ENCODE measurements at places on chromosomes 6 and 20.
A peak's percentile ranks its signal among the peaks of the same experiment; 100 is the strongest.

DNA sequence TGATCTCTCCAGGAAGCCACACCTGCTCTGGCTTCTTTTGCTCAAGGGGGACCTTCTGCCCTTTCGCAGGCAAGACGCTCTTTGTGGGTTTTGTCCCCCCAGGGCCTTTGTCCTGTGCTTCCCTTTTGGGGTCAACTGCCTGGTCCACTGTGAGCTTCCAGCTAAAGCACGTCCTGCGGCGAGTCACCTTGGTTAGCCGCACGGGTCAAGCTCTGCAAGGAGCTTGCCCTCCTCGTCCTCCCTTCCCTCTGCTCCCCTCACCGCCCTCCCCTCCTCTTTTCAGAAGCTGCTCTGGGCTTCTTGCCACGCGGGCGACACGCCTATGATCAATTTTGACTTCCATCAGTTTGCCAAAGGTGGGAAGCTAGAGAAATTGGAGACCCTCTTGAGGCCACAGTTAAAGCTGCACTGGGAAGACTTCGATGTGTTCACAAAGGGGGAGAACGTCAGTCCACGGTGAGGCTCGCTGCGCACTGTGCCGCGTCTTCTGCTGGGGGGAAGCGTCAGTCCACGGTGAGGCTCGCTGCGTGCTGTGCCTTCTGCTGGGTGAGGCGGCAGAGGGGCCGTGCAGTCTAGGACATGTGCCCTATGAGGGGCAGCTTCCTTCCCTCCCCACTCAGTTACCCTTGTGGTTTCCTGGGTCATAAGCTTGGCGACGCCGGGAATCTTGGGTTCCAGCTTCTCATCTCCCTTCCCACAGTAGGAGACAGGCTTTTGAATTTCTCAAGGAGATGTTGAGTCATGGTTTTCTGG lies 80.2 kb downstream of the SYNJ2 start:
- no peak for DNase-seq

GRCh38 chr6:43713643-43714310 lies 26.2 kb upstream of the MRPS18A start:
- no peak for DNase-seq

DNA sequence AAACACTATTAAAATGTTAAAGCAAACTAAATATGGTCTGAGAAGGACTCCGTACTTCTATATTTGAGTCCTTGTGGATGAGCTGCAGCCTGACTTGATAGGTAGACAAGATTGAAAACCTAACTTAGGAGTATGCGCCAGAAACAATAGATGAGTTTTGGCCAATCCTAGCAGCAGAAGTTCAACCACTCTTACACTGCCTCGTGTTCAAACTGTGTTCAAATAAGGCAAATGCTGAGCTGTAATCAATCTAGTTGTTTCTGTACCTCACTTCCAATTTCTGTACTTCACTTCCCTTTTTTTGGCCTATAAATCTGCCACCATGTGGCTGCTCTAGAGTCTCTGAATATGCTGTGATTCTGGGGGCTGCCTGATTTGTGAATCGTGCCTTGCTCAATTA lies 13.2 kb upstream of the SERINC1 start:
- no peak for DNase-seq

- DNase-seq: no peak
Measured at GRCh38 chr6:136969433-136969832, 47.3 kb downstream of the SLC35D3 start.

DNA sequence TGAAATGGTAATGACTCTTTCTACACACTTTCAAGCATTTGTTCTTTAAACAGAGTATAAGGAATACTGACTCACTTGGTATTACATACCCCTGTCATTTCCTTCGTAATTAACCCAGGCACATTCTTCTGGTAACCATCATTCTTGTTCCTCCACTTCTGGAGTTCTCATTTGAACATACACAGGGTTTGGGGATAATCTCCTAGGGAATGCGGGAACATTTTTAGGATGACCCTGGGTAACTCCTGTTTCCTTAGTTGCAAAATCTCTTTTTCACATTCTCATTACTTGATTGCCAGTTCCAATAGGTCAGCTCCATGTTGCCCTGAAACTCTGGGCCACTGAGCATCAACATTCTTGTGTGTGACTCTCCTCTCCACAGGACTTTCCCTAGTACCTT lies 51.5 kb upstream of the E2F3 start:
- no peak for DNase-seq

- DNase-seq: no peak
Measured at GRCh38 chr20:47568019-47568418, 66.3 kb downstream of the NCOA3 start.

GRCh38 chr6:4358414-4359107 lies 223.2 kb upstream of the ECI2 start:
- DNase-seq: peak; percentile 61

DNA sequence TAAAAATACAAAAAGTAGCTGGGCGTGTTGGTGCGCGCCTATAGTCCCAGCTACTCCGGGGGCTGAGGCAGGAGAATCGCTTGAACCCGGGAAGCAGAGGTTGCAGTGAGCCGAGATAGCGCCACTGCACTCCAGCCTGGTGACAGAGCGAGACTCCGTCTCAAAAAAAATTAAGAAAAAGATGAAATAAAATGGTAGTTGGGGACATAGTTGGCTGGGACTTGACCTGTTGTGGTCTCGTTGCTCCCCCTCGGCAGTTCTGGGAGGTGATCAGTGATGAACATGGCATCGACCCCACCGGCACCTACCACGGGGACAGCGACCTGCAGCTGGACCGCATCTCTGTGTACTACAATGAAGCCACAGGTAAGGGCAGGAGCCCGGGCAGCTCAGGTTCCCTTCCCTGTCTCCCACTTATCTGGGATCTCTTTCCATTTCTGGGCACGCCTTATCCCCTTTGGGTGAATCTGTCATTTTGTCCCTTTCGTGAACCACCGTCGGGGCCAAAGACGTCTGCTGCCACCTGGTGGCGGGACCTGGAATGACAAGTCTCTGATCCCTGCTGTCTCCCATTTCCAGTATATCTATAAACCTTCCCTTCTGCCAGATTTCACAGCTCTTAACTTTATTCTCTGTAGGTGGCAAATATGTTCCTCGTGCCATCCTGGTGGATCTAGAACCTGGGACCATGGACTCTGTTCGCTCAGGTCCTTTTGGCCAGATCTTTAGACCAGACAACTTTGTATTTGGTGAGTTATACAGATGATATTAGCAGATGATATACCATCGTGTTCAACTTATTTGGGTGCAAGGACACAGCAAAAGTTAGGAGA lies 2.3 kb downstream of the TUBB start:
- DNase-seq: peak; percentile 79

DNA sequence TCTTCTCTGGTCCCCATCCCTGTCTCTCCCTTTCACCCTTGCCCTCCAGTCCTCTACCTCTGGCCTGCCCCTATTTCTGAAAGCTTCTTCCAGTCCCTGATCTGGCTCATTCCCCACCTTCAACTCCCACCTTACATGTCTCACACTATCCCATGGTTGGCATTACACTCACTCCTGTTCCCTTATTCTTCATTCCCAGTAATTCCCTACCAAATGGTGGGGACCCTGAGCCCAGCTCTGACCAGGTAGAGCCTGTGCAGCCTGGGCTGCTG lies 6.4 kb downstream of the TP53INP2 start:
- no peak for DNase-seq

GRCh38 chr6:134821397-134821796 lies 128.5 kb downstream of the ALDH8A1 start:
- DNase-seq: no peak

- no peak for DNase-seq
Measured at GRCh38 chr6:52155791-52156576, 30.2 kb upstream of the IL17A start.

DNA sequence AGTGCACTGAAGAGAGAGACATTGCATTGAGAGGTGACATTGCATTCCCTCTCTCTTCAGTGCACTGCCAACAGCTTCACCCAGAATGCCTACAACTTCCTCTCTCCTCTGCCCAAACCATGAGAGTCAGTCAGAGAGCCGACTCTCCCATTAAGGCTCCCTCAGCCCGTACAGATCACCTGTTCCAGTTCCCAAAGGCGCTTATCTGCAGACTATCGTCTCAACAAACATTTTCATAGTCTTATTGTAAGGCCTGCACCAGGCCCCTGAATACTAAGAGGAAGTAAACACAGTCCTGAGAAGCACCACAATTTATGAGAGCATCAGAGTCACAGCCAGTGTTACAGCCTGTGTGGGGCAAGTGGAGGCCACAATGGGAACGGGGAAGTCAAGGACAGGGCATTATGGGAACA lies 53.7 kb downstream of the GFOD1 start:
- DNase-seq: no peak

Measured in Caco-2 (cell line).